Smooth muscle cell of the umbilical artery (primary cell): ENCODE measurements at places on chromosomes 11 and 22. TPM values are rescaled to one million over a fixed set of nuclear protein-coding genes. Genes with fewer than 3 reads are reported as not detected.

The PRR5L gene
- total RNA-seq, result 16.1 and 23.2 TPM in 2 replicates

The ACR gene
- not detected in 2 replicates for total RNA-seq

The PRR33 gene
- not detected in 2 replicates for total RNA-seq

The SPON1 gene
- total RNA-seq, result 0.55 and 3.9 TPM in 2 replicates

The OR5P2 gene
- not detected in 2 replicates for total RNA-seq

The NAALAD2 gene
- total RNA-seq, result 1.0 and 2.4 TPM in 2 replicates

The GRM5 gene
- total RNA-seq, result under 0.01 and 0.05 TPM in 2 replicates

The MMP1 gene
- total RNA-seq, result 47.9 and 122 TPM in 2 replicates

The ST14 gene
- total RNA-seq, result not detected in 2 replicates

The PATE2 gene
- 0.28 TPM in 1 of 2 replicates, not detected in the other for total RNA-seq

The TREH gene
- total RNA-seq, result not detected in 2 replicates

The DEPDC7 gene
- 6.5 and 8.9 TPM in 2 replicates for total RNA-seq
